NCI-H1436 (cell line): ENCODE measurements at places on chromosomes 13 and 19.
A peak's percentile ranks its signal among the peaks of the same experiment; 100 is the strongest.

- DNase-seq = no peak
Observed at GRCh38 chr13:113428871-113429607, 24.2 kb downstream of the ADPRHL1 start.

DNA sequence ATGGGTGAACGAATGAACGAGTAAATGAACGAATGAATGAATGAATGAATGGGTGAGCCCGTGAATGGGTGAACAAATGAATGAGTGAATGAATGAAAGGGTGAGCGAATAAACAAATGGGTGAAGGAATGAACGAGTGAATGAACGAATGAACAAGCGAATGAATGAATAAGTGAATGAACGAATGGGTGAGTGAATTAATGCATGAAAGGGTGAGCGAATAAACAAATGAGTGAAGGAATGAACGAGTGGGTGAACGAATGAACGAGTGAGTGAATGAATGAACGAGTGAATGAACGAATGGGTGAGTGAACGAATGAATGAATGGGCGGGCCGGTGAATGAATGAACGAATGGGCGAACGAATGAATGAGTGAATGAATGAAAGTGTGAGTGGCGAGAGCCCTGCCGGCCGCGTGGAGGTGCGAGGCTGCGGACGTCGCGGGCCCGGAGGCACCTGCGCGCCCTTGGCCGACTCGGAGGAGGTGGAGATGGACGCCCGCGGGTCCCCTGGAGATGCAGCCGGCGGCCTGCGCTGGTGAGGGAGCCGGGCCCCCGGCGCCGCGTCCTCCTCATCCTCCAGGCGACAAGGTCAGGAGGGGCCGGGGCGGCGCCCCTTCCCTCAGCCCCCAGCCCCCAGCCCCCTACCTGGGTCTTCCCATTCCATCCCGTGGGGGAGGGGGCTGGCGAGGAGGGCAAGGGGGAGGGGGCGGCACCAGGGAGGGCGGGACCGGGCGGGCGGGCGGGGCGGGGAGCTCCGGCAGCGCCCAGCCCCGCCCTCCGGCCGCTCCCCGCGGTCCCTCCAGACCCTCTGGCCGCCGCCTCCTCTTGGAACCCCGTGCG is 15.4 kb downstream of the ANKRD24 start:
- no peak for DNase-seq

GRCh38 chr13:46720189-46720588 is 76.8 kb downstream of the ESD start:
- no peak for DNase-seq

DNA sequence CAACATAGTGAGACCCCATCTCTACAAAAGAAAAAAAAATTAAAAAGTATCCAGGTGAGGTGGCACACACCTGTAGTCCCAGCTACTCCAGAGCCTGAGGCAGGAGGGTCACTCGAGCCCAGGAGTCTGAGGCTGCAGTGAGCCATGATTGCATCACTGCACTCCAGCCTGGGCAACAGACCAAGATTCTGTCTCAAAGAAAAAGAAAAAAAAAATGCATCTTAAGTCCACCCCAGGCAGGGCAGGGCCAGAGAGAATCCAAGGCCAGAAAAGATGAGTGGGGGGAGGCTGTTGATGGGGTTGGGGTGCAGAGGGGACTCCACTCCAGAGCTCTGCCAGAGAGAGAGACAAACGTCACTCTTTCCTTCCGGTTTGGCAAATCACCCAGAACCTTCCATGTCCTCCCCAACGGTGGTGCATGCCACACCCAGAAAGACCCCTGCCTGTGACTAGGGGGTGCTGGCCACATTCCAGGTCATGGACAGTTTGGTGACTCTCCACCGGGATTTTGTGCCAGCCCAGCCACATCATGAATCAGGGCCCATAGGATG is 431 bp downstream of the FUT3 start:
- DNase-seq = no peak

DNA sequence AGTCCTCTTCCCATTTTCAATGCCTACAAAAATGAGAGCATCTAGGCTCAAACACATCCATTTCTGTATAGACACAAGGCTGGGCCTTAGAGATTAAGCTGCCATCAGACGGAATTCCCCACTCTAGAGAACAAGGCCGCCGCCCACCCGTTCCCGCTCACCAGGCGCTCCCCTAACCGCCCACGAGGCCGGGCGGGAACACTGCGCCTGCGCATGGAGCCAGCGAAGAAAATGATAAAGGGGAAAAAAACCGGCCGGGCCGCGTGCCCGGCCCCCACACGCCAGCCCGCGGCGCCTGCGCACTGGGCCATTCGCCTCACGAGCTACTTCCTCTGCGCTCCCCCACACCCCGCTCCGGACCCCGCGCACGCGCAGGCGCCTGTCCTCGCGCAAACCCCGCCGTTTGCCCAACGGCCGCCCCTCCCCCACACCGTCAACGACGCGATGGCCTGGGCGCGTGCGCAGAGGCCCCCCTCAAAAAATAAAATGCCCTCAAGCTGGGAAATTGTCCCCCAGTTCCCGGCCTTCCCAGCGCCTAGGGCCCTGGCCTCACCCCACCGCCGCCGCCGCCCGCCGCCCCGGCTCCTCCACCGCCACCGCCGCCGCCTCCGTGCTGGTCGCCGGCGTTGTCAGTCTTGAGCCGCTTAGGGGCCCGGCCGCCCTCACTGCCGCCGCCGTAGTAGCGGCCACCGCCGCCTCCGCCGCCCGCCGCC is 483 bp downstream of the HNRNPL start:
- DNase-seq = peak; percentile 95

DNA sequence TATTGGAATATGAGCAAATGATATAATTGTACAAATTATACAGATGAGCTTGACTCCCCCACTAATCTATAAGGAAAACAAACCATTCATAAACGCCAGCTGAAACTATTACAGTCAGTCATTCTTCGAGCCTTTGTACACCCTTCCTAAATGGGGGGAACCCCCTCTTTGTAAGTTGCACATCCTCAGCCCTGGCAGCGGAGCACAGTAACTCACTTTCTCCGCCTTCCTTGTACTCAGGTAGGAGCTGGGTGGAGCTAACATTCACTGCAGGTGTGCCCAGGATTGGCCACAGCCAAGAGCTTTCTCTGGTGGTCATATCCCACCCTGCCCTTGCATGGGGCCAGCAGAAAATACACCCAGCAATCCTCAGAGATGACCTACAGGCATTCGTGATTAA is 28.6 kb downstream of the PIN1 start:
- no peak for DNase-seq

DNA sequence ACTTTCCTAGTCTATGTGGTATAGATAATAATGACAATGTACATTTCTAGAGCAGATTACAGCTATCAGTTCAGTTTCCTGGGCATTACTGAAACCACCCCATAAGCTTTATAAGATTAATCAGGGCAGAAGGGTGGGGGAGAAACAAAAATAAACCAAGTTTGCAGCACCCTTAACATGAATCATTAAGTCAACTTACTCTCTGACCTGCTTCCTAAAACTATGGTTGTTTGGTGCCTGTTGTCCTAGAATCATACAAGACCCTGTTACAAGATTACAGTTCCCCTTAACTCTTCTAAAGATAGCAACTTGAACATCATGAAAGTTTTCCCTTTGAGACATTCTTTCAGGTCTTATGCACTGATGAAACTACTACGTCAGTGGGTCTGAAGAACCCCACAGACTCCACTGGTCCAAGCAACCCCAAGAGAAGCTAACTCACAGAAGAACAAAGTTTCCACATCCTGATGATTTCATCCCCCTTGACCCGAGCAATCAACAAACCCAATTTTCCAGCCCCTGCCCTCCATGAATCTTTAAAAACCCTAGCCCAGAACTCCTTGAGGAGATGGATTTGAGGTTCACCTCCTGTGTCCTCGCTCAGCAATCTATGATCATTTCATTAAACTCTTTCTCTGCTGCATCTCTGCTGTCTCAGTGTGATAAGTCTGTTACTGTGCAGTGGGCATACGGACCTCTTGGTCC is 336.5 kb downstream of the FOXO1 start:
- DNase-seq = no peak

DNA sequence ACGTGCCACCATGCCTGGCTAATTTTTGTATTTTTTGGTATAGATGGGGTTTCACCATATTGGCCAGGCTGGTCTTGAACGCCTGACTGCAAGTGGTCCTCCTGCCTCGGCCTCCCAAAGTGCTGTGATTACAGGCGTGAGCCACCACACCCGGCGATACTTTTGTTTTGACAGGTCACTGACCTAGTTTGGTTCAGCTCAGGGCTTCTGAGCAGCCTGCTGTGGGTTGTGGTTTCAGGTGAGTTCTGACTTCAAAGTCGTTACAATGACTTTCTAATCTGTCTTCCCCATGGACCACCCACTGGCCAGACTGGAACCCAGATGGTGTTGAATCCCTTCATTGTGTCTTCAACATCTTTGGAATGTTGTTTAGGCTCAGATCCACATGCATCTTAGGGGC is 73.8 kb downstream of the TRPM4 start:
- no peak for DNase-seq

DNA sequence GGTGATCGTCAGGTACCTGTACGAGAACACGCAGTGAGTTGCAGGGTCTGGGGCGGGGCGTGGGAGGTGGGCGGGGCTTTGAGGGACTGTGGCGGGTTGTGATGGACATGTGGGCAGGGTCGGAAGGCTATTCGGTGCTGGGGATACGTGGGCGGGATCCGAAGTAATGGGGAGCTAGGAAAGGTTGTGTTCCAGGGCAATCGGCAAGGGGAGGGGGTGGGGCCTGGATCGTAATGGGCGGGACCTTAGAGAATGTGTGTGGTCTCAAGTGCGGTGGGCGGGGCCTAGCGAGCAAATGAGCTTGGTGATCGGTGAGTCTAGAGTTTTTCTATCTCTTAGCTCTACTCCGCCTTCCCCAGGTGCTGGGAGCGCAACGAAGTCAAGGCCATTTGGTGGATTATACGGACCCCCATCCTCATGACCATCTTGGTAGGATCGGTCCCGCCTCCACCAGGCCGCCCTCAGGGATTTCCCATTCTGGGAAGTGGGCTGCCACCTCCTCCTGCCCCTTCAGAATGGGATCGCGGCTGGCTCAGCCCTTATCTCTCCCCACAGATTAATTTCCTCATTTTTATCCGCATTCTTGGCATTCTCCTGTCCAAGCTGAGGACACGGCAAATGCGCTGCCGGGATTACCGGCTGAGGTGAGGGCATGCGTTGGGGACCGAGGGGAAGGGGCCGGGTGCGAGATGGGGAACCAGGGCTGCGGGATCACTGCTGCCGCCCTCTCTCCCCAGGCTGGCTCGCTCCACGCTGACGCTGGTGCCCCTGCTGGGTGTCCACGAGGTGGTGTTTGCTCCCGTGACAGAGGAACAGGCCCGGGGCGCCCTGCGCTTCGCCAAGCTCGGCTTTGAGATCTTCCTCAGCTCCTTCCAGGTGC is 9.6 kb downstream of the GIPR start:
- peak; percentile 84 for DNase-seq

DNA sequence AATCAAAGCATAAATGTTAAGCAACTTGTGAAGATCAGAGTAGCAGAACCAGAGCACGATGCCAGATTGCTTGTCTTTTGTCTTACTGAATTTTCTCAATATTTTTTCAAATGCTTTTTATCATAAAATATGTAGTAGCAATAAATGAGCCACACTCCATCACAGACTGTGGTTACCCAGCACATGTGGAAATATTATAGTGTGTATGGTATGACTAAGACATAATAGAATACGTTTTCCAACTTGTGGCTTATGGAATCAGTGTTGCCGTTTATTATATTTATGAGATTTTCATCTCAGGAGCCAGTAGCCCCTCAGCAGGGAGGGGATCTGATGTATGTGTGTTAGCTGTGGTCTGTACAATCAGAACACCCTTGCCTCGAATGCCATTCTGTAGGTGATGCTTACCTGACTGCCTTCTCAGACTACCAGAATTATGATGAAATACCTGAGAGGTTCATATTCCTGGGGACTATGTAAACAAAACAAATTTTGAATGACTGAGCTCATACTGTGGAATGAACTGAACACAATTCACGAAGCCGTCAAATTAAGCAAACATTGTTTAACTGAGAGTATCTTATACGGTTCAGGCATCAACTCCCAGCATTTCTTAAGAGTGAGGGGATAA is 1.9 kb downstream of the SCEL start:
- no peak for DNase-seq

- no peak for DNase-seq
Observed at GRCh38 chr13:73060251-73061160, 1.7 kb downstream of the KLF5 start.

GRCh38 chr19:49447485-49448431 is 3.9 kb downstream of the PIH1D1 start:
- DNase-seq = peak; percentile 33

DNA sequence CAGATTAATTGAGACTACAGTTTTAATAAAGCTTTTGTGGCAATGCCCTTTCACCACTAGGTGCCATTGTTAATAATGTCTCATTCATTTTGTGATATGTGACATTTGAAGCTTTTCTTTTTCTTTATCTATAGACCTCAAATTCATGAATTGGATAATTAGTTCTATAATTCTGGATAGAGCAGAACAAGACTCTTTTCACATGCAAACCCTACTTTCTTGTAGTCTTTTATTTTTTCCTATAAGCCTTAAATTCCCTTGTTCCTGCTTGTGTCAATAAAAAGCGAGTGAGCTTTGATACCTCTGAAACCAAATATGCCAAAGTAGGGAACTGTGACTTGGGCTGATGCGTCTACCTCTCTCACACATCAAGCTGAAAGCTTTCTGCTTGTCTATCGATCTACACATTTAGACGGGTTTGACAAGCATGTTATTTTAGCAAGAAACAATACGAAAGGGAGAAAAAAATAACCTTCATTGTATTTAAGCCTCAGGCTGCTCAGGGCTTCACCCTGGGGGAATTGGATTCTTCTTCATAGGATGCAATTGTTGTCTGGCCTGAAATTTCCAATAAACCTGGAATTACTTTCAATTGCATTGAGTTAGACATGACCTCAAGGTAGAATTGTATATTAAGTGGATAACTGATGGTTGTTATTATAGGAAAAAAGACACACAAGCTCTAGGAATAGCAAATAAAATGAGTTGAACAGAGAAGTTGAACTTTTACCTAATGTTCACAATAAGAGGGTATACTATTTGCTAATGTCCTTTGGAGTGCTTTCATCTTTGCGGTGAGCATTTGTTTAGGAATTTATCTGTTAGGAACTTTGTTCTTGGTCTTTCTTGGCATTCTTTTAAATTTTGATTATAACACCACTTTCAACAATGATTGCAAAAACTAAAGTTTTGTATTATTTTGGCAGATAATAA is 1150.2 kb upstream of the PCDH9 start:
- no peak for DNase-seq

DNA sequence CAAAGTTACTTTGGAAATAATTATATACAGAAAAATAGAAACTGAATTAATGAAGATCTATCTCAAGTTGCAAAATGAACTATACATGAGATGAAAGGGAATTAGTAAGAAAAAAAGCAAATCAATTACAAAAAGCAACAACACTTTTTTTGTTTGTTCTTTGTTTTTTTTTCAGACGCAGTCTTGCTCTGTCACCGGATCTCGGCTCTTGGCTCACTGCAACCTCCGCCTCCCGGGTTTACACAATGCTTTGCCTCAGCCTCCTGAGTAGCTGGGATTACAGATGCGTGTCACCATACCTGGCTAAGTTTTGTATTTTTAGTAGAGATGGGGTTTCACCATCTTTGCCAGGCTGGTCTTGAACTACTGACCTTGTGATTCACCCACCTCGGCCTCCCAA is 2.2 kb downstream of the ZNF415 start:
- no peak for DNase-seq
